Activated CD8-positive, alpha-beta memory T cell treated with anti-CD3 and anti-CD28 coated beads for 1 hour (primary cell): ENCODE measurements at places on chromosomes 3 and 15.

DNA sequence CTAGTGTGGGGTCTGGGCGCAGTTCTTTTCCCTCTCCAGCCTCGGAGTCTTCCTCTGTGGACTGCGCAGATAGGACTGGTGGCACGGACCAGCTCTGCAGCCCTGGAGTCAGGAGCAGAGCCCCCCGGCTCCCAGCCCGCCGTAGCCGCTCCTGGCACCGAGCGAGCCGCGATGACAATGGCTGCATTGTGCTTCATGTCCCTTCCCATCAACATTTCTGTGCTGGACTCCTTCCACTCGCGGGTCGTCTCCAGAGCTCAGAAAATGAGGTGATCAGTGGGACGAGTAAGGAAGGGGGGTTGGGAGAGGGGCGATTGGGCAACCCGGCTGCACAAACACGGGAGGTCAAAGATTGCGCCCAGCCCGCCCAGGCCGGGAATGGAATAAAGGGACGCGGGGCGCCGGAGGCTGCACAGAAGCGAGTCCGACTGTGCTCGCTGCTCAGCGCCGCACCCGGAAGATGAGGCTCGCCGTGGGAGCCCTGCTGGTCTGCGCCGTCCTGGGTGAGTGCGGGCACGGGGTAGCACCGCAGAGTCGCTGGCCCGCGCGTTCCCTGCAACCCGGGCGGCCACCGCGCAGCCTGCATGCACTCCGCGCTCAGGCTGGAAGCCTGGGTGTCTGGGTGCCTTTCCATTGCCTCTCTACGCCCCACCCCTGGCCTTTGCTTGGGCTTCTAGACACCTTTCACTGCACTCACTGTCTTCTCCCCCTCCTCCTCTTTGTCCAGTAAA is at the start of gene TF:
TSS of gene TF (plus strand) at position 413 of the 731 bp plus-strand sequence. CDS start at position 461, 48 bp downstream.
- no peak for DNase-seq

DNA sequence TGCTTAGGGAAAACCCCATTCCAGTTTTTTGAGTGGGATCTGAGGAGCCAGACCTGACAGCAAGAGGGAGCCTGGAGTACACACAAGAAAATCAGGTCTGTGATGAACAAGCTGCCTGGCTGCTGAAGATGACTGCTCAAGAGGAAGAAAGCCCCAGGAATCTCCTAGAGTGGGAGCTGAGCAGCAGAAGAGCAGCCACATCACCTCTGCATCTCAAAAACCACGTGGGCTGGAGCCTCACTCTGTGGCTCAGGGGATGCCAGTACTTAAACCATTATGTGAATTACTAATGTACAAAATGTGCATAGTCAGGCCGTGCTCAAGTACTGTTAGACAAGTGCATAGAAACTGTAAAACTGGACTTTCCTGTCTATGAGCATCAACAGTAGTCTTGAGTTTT is 52.4 kb downstream of the SLC9A9 start:
- no peak for DNase-seq

- DNase-seq, result no peak
Measured at GRCh38 chr15:65793818-65794104, 1.7 kb upstream of the DENND4A start.

GRCh38 chr3:136772709-136773108 is 20.5 kb upstream of the STAG1 start:
- DNase-seq, result no peak

- no peak for DNase-seq
Measured at GRCh38 chr15:52303093-52303772, 7.6 kb upstream of the MYO5C start.

DNA sequence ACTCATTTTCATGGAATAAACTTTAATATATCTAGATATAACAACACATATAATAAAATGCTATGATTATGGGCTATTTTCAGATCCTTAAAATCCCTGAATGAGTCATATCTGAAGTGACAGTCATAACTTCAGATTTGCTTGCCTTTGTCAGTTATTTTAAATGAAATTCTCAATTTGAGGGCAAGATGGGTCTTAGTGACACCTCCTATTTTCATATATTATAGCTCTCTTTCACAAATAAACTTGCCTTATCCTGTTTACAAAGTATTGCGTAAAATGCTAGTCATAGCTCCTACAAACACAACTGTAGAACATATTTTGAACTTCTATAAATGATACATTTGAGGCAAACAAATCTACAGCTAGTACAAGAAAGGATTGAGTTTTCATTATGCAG is 6.2 kb upstream of the THRB start:
- DNase-seq, result no peak

GRCh38 chr15:30962079-30962478 is 29.3 kb downstream of the MTMR10 start:
- no peak for DNase-seq

GRCh38 chr3:153670577-153670976 is 450.6 kb upstream of the ARHGEF26 start:
- DNase-seq, result no peak

GRCh38 chr15:83300826-83301225 is 16.4 kb upstream of the BNC1 start:
- DNase-seq, result no peak

GRCh38 chr3:72442759-72443158 is 405.5 kb downstream of the SHQ1 start:
- DNase-seq, result no peak

DNA sequence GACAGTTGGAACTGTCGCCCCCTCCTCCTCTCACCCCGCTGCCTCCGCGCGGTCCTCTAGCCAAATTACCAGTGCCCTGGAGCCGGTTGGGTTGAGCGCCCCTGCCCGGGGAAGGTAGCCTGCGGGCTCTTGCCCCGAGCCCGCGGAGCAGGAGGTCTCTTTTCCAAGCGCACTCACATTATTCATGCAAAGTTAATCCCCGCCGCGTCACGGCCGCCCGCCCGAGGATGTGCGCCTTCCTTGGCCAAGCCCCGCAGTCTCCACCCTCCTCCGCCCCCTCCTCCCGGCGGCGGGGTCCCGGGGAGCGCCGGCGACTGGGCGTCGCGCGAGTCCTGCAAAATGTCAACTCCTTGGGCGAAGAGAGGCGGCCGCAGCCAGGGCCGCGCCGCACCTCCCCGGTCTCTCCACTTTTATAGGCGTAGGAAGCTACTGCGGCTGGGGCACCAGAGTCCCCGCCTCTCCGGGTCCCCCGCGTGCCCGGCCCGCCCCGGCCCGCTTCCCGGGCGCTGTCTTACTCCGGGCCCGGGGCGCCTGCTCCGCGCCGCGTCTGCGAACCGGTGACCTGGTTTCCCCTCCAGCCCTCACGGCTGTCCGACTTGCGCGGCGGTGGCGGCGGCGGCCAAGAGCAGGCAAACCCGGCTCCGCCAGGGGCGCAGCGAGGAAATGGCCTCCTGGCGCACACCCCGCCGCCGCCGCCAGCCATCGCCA is at the start of gene THRB:
TSS of gene THRB (minus strand) at position 233 of the 708 bp plus-strand sequence.
- no peak for DNase-seq

DNA sequence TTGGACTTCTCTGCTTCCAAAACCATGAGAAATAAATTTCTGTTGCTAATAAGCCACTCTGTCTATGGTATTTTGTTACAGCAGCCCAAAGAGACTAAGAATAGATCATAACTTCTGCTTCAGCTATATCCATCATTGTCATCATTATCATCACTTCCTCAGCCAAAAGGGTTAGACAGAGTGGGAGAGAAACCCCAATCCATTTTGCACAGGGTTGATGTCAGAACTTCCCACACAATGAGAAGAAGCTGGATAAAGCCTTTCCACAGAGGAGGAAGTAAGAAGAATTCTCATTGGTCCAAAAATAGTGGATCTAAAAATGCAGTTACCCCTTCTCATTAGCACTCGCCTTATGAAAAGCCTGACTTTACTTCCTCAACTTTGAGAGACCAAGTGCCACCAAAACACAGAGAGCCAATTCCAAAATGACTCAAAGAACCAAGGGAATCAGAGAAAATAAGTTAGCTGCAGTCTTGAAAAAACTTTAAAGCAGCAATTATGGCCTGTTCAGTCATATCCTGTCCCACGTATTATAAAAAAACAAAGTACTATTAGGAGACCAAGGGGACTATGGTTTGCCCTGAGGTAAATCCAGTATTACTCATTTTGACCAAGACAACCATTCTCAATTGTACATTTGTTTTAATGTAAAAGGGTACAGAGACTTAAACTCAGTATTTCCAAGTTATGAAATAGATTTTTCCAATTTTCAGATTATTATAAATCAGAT is 80.2 kb downstream of the WNT5A start:
- no peak for DNase-seq

- DNase-seq, result no peak
Measured at GRCh38 chr3:180808823-180809575, 103.5 kb upstream of the FXR1 start.

DNA sequence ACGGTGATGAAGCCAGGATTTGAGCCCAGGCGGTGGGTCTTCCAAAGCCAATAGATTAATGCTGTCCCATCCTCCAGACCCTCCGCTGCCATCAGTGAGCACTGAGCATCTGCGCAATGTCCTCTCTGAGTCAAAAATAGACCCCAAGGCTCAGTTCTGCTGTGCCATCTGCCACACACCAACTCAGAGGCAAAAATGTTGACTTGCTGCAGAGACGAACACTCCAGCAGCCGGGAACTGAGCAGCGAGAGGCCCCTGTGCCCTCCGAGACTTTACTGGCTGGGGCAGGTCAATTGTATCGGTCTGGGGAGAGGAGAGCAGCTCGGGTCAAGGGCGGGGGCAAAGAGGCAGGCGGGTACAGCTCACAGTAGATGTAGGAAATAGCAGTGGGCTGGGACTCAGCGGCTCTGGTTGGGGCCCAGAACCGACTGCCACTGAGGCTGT is 41.5 kb upstream of the ATP2B2 start:
- DNase-seq, result no peak

- no peak for DNase-seq
Measured at GRCh38 chr3:158430448-158430847, 140.5 kb upstream of the MLF1 start.

DNA sequence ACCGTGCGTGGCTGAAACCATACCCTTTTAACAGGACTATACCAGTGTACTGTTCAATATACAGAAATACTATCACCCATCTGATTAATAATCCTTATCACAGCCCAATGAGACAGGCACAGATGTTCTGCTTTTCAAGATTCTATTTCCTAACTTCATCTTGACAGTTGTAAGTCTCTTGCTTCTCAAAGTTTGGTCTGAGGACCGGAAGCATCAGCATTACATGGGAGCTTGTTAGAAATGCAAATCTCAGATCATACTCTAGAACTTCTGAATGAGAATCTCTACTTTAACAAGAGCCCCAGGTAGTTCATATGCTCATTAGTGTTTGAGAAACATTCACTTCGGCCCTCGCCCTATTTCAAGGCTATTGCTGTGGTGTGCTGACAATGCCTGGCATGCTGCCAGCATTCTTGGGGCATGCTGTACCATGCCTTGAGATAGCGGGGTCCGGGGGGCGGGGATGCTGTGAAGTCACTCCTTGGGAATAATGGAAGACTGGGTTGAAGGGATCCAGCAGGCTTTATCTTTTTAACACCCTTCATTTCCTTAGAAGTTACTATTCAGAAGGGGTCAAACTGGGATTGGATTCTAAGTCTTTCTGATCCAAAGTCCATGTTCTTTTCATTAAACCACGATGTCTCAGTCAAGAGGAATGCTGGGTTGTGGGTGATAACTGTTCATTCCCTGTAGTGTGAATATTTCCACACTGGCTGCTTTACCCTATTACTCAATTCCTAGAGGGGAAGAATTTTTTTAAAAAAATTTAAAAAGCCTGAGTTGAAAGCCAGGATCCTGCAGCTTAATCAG is 194.7 kb downstream of the LPP start:
- no peak for DNase-seq

DNA sequence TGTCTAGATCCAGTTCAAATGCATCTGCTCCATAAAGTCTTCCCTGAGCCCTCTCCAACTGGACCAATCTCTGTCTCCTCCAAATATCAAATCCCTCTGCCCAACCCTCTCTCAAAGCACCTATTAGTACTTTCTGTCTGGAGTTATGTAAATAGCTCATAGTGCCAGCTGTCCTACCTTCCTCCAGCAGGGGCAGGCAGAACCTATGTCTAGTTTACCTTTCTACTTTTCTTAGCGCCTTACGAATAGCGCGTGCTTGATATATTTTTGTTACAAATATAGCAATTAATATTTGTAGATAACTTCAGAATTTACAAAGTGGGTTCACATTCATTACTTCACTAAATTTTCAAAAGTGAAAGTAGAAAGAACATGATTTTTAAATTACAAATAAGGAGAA is 14.0 kb upstream of the CCDC80 start:
- no peak for DNase-seq

GRCh38 chr3:133994166-133994890 is 35.4 kb downstream of the SLCO2A1 start:
- DNase-seq, result no peak

GRCh38 chr3:73461547-73461946 is 163.2 kb downstream of the PDZRN3 start:
- DNase-seq, result no peak

GRCh38 chr3:191361456-191361855 is 31.1 kb upstream of the UTS2B start:
- no peak for DNase-seq

DNA sequence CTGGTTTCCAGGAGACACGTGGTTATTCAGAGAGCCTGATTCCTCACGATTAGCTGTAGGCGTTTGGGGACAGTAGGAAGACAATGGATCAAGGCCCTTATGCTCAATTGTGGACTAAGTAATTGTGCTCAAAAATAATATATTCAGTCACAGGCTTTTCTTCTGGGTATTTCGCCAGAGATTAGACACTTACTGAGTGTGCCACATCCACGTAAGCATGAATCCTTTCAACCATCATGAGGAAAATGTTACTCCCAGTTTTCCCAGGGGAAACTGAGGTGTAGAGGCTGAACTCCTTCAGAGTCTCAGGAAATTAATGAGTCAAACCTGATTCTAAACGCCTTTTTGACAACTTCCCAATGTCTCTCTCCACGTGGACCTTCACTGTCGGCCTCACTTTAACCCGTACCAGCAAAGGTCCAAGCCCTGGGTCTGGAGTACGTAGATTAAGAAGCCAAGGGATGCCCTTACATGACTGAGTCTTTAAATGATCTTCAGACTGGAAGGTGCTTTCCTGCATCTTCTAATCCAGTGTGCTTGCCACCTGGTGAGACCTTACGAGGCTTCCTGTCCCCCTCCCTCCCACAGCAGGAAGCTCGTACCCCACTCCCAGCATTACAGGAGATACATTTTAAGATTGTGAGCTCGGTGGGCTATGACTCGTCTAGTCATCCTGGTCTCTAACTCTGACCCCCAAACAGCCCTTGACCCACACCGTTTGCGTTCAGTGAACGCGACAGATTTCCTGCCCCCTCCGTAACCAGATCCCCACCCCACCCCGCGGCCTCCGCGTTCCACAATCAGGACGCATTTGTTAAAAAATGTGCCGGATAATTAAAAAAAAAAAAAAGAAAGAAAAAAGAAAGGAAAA is 1.7 kb downstream of the PKM start:
- no peak for DNase-seq

GRCh38 chr3:186599142-186599784 is 13.6 kb upstream of the AHSG start:
- DNase-seq, result no peak
